ENCODE measurements at places on chromosomes 6 and 20.
A peak's percentile ranks its signal among the peaks of the same experiment; 100 is the strongest.

DNA sequence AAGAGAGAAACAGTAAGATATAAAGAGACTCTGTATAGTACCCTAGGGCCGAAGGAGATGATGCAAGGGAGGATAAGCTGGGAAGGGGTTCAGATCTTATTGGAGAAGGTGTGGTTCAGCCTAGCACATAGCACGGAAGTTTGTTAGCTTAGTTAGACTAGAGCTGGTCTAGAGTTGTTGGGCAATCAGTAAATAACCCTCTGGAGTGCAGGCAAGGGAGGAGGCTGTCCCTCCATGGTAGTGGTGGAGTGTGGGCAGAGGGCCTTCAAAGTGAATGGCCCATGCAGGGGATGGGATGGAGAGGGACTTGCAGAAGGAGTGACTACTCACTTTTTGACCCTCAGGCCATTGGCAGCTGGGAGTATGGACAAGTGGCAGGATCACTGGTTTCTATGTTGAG is 20.0 kb downstream of the TULP4 start:
- no peak for ATAC-seq

DNA sequence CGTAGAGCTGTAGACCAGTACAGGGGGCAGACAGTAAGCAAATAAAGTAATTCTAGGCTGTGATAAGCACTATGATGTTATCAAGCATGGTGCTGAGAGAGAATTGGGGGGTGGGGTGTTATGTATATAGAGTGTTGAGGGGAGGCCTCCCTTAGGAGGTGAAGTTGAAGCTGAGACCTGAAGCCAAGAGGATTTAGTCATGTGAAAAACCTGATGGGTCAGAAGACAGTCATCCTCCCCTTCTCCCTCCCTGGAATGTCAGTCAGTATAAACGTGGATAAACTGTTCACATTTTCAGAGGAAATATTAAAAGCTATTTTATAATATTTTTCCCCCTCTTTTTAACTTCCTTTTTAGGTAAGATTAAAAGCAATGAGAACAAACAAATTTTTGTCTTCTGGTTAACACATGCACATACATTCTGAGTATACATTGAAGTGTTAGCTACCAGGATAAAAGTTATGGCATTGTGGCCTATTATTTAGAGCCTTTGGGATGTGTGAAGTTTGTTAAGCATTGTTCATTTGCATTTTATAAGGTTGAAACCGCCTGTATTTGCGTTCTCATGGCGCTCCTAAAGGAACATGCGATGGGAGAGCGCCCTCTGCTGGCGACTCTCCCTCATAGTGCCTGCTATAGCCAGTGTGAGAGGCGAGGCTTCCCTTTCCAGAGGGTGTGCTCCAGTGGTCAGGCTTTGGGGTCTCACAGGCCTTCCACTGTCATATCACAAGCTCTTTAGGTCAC is 35.4 kb upstream of the MAPK13 start:
- ATAC-seq, result peak; percentile 84

DNA sequence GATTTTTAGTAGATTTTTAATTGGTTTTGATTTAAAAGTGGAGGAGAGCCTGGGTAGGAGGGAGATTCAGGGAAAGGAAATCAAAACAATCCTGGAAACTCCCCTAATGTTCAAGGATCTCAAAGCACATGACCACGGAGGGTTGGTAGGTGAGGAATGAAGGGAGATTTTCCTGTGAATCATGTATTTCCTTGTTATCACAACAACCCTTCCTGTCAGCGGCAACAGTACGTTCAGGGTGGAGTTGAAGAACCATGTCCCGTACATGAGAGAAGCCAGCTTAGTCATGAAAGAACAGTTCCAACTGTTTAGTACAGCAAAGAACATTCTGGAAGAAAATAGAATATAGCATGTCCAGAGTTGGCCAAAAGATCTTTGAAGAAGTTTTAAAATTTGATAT is 79.4 kb upstream of the SCAF8 start:
- ATAC-seq, result no peak

DNA sequence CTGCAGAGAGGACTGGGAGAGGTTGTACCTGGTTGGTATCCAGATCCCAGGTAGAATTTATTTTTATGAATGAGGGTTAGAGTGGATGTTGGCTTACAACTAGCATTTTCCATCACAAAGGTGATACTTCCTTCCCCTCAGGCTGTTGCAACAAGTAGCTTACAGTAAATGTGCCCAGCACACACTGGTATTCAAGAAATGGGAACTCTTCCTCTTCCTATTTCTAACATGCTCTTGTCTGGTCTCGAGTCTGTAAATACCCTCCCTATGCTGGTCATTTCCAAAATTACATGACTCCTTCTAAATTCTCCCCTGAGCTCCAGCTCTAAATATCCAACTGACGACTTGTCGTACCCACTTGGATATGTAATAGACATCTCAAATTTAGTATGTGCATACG is 90.1 kb upstream of the FOXC1 start:
- no peak for ATAC-seq

GRCh38 chr6:16802071-16802470 is 40.8 kb upstream of the ATXN1 start:
- ATAC-seq, result no peak

GRCh38 chr20:18979132-18979531 is 165.5 kb downstream of the SCP2D1 start:
- ATAC-seq, result no peak

DNA sequence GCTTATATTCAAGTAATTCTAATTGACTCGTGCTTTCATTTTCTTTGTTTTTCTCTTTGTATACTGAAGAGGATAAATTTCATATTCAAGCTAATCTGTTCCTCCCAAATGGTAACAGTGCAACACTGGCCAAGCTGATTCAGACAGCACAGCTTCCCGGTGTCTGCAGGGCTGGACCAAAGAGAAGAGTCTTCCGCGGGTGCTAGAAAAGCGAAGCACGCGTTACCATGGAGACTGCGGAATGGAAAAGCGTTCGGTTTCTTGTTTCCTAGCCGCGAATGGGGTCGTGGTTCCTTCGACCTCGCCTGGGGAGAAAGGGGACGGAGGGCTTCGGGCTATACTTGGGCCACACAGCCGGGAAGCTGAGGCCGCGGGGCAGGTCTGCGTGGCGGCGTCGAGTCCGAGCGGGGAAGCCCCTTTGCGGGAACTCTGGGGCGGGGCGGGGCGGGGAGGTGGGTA is 6.2 kb upstream of the ZNF311 start:
- no peak for ATAC-seq

GRCh38 chr20:31836853-31837608 is 8.4 kb downstream of the FOXS1 start:
- ATAC-seq, result no peak

DNA sequence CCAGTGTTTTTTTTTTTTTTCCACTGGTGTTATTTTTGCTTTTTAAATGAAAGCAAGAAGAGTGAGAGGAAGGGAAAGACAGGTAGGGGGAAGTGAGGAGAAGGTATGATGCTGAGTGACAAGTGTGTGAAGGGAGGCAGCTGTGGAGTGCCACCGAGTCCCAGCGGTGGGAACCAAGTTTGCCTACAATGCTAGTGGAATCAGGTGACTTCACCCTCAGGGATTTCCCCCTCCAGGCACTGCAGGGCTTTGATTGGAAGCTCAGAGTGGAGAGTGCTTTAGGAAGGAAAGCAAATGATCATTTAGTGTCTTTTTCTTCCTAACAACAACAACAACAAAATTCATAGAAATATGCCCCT is 120.5 kb upstream of the ENPP5 start:
- ATAC-seq, result peak; percentile 65

GRCh38 chr6:51474022-51474975 is 613.1 kb downstream of the PKHD1 start:
- ATAC-seq, result no peak

- peak; percentile 89 for ATAC-seq
Measured at GRCh38 chr6:87905101-87905641, 142.5 kb upstream of the SPACA1 start.

DNA sequence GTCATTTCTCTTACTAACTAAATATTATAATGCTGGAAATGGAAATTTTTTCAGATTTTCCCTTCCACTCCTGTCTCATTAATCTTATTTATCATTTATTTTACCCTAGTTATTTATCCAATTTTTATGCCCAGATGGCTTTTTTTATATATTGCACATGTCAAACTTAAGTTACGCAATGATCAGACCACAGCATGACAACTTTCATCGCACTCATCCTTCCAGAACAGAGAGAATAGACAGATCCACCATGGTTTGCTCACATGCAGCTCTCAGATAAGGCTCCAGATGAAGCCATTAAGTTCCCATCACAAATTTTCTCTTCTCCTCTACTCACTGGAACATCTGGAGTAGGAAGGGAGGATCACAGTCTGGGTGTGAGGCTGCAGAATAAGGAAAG is 48.7 kb downstream of the MAP7 start:
- no peak for ATAC-seq

DNA sequence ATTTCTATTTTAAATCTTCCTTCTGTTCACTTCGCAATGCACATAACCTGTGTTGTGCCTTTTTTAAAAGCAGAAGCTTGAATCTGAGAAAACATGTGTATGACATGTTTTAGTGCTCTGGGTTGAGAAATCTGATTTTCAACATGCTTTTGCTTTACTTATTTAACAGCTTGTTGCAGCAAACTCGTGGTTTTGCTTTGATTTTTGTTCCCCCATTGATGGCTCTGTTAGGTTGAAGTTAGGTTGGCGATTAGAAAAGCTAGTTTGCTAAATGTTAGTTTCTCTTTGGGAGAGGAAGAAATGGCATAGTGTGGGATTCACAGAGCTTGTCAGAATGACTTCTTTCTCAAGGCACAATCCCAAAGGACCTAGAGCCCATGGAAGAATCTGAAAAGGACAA is 170.8 kb downstream of the TMEM242 start:
- ATAC-seq, result no peak

GRCh38 chr6:7332090-7332745 is 19.2 kb upstream of the SSR1 start:
- no peak for ATAC-seq

GRCh38 chr6:116877743-116878142 is 701 bp downstream of the RFX6 start:
- ATAC-seq, result no peak

DNA sequence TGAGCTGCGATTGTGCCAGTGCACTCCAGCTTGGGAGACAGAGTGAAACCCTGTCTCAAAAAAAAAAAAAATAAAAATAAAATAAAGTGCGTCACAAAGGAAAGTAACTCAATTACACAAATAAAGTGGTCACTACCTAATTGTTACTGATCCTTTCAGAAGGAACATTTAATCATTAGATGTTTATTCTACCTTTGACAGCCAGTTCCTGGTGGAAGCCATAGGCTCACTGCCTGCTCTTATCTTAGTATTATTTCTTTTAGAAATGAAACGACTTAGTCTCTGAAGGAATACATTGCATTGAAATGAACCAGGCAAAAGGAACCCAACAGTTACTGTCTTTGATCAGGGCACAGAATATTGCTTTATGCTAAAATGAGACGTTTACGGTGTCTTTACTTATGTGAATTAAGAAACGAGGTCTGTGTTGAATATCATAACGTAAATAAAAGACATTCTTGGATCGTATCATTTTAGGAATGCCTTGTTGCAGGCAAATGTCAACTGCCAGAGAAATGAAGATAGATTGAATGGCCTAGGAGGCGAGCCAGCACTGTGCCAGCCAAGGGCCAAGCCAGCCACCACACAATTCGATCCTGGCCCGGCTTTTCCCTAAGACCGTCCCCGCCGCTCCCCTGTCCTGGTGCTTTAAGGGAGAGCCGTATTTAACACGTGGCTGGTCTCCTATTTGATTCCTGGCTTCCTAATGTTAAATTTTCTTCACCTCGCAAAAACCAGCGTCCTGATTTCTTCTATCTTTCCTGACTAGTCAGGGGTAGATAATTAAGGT is 136.7 kb upstream of the GMDS start:
- ATAC-seq, result no peak

DNA sequence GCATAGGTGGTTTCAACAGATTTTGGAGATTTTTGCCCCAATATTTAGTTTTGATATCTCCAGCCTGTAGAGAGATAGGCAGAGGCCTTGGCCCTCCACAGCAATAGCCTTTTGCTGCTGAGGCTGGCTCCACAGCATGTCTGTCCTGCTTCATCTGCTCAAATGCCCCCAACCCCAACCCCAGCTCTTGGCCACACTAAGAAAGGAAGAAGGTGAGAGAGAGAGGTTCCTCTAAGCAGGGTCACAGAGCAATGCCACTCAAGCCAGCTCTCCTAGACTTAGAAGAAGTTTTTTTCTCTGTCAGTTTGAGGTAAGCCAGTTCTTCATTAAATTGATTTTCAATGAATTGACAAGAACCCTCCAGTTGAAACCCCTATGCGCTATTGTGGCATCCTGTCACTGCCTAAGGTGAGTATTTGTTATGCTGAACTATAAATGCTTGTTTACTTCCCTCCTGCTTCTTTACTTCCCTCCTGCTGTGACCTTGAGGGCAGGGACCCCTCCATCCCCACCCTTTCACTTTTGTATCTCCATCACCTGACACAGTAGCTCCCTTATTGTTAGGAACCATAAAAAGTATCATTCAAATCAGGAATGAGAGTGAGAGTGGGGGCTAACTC is 366.2 kb upstream of the CNR1 start:
- ATAC-seq, result no peak

DNA sequence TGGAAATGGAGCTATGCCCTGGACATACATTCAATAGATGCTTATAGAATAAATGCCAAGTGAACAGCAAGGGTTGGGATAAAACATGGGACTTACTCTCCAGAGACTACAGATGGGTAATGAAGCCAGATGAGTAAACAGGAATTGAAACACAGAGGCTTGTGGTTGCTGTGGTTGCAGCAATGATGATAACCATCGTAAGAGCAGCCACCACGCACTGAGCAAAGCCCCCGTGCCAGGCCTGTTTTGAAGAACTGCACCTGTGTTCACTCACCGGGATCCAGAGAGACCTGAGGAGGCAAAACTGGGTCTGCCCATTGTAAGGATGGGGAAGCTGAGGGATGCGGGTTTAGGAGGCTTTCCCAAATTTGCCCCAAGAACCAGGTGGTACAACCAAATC is 431.1 kb upstream of the CDH4 start:
- no peak for ATAC-seq

GRCh38 chr6:36633370-36633769 is 39.2 kb downstream of the SRSF3 start:
- no peak for ATAC-seq

DNA sequence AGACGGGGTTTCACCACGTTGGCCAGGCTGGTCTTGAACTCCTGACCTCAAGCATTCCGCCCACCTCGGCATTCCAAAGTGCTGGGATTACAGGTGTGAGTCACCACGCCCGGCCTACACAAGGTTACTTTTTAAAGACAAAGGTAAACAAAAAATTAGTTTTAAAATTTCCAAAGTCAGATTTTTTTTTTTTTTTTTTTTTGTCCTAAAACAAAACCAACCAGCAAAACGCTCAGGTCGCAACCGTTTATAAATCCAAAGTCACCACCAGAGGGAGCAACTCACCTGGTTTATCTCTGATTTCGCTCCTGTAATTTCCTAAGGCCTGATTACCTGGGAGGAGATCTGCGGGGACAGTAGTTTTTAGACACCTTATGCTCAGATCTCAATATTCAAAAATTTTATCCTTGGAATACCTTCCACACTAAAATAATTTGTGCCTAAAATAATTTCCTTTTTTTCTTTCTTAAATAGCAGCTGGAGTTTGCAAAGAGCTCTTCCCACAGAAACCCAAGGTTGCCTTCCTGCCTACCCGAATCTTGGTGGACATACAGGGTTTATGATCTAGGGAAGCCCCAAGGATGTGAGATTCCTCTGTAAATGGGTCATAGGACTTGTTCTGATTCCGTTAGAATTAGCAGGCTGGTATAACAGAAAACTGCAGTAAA is 19.8 kb upstream of the TREM1 start:
- ATAC-seq, result no peak
